ENCODE measurements at places on chromosomes 13 and 19.
A peak's percentile ranks its signal among the peaks of the same experiment; 100 is the strongest.

DNA sequence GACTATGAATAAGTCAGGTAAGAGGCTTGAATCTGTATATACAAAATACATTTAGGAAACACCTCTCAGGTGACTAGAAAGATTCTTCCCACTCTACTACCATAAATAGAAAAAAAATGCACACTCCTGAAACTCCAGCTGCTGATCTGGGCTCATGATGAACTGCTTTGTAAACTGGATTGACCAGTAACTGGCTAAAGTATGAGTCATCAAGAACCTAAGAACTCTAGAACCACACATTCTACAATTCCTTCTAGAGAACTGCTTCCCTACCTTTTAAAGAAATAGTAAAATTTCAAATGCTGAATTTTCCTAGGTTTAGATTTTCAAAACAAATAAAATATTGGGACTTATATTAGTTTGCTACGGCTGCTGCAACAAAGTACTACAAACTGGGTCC is 55.2 kb downstream of the ELF1 start:
- peak; percentile 37 for DNase-seq

DNA sequence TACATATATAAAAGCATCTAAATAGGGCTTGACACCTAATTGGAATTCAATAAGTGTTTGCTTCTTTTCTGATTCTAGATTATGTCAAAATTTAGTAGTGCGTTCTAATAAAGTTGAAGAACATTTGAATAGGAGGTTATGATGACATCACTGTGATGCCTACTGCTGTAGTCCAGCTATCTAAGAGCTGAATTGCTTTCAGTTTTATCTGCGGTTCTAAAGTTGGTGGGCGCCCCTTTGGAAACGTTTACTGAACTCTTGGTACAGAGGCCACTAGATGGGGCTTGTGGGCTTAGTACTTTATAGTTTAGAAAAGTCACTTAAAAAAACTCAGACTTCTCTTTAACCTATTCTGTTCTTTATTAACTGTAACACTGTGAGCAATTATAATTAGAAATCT is 776.9 kb downstream of the GPC5 start:
- peak; percentile 36 for DNase-seq

DNA sequence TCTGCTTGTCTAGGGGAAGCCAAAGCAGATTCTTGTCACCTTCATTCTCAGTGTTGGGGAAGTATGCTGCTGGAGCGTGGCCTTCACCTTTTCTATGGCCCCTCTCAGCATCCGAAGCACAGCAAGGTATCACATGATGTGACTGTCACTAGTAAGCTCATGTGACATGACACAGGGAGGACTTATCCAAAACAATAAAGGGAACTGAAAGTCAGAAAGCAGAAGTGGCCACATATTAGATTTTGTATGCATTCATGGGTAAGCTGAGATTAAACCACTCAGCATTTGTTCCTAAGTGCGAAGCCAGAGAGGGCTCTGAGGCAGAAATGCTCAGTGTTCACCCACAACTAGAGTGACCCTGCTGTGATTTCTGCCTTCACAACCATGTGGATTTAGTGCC is 72.8 kb upstream of the PCDH8 start:
- DNase-seq, result no peak

DNA sequence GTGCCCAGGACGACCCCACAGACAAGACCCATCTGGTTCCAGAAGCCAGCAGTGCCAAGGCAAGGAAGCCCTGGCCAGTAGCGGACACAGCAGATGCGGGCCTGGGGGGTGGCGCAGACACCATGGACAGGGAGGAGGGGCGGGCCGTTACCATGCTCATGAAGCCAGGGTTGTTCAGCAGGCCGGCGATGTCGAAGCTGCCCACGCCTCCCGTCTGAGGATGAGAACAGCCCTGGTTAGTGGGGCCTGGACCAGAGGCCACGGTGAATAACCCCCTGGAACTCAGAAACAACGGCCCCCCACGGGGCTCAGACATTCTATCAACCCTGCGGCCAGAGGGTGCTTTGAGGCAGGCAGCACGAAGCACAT is 21.5 kb upstream of the SLC39A3 start:
- no peak for DNase-seq

DNA sequence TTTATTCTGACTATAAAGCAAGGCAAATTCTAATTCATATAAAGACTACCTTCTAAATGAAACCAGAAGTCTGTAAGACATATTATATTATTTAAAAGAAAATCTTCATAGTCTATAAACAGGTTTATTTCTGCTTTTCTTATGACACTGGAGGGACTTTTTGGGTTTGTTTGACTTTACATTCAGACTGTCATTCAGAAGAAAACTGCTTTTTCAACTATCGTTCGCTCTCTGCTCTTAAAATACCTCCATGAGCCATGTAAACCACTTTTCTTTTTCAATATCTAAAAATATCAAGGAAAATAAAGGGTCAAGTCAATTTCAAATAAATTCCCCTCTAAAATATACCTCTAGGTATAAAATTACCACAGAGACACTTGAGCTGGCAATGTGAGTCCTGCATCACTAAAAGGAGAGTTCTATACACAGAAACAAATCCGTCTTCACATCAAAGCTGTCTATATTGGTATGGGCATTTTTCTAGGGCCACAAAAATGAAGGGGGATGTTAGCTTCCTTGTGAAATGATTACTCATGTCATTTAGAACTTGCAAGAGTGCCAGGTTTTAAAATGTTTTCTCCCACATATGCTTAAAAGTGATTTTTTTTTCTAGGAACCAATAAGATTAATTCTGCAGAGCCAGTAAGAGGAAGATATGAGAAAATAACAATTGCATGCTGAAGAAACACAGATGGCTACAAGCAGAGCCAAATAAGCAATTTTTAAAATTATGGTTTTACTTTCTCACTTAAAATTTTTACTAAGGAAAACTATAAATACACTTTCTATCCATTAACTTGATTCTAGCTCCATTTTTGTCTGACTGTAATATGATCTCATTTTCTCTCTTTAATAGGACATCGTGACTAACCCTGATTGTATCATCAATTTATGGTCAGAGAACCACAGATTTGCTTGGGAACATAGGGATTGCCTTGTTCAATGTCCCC is 181.8 kb downstream of the TBC1D4 start:
- DNase-seq, result no peak

GRCh38 chr19:40763526-40763925 is 11.8 kb upstream of the MIA start:
- no peak for DNase-seq

- DNase-seq, result no peak
These were observed 9.5 kb downstream of the IL17D start for GRCh38 chr13:20713014-20713376.

- no peak for DNase-seq
These were observed 737.5 kb upstream of the SLITRK5 start for GRCh38 chr13:86933676-86934075.

DNA sequence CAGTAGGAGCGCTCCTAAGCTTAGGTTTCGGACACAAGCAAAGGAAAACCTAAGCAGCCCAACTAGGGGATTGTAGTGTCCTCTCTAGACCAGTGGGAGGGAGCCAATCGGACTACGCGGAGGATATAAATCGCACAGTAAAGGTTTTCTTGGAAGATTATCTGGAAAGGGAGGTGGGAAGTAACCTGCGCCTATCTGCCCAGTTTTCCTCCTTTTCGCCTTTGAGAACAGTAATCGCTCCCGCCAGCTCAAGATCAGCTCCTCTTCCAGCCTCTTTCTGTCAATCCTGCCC is 456 bp upstream of the RAB4B start:
- no peak for DNase-seq

- DNase-seq, result no peak
These were observed 240.4 kb downstream of the DACH1 start for GRCh38 chr13:71626421-71627117.

GRCh38 chr19:5891938-5892771 is 11.4 kb downstream of the NDUFA11 start:
- DNase-seq, result no peak

GRCh38 chr13:27388241-27388640 is 36.2 kb upstream of the GTF3A start:
- DNase-seq, result no peak

DNA sequence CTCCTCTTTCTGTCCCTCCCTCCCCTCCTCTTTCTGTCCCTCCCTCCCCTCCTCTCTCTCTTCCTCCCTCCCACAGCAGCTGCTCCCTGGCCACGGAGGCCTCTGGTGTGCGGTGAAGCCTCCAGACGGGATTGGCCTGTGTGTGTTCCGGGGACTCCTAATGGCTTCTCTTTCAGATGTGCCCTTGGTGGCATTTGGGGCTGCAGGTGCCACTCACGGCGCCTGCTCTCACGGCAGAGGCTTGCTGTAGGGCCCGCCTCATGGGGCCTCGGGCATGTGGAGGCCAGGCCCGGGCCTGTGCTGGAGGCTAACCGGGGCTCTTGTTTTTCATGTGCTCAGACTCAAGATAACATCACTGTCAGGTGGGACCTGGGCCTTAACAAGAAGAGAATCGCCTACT is 20.9 kb downstream of the UPF1 start:
- no peak for DNase-seq

DNA sequence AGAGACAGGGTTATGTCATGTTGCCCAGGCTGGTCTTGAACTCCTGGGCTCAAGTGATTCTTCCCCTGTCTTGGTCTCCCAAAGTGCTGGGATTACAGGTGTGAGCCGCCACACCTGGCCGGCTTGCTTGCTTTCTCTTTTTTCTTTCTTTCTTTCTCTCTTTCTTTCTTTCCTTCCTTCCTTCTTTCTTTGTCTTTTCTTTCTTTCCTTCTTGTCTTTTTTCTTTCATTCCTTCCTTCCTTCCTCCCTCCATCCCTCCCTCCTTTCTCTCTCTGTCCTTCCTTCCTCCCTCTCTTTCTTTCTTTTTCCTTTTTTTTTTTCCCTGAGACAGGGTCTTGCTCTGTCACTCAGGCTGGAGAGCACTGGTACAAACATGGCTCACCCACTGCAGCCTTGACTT is 6.8 kb upstream of the BTBD2 start:
- no peak for DNase-seq

DNA sequence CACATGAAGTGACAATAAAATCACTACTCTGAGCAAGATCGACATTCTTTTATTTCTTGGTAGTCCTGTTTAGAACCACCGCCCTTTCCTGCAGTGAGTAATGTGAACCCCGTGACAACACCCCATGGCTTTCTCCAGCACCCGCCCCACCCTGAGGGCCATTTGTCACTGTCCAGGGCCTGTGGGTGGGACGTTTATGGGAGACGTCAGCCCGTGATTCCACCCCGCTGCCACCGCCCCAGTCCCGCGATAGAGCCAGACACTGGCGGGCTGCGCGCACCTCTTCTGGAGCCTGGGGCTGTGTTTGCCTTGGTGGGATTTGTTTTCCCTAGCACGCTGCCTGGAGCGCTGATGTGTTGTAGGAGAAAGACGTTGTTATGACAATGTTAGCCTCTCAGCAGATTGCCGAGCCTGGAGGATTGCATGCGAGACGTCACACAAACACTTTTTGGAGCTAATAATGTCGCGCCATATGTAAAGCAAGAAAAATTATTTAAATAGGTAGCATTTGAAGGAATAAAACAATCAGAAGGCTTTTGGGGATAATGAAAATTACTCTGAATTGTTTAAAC is 263.7 kb downstream of the TEX29 start:
- no peak for DNase-seq
